ENCODE measurements at places on chromosomes 1 and 21. TPM values are rescaled to one million over a fixed set of nuclear protein-coding genes. Genes with fewer than 3 reads are reported as not detected.

DNA sequence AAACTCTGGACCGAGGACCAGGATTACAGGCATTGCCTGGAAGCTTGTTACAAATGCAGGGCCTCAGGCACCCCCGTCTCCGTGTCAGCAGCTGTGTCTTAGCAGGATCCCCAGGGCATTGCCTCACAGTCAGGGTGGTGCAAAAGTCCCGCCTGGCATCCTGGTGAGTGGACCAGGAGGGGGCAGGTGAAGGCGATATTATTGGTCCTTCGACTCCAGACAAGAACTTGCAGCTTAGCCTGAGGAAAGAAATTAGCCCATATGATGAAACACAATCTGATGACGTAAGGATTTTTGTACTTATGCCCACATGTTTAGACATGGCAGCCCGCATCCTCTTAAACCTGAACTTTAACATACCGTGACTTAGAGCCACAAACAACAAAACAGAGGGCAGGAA is 40.8 kb downstream of the RSPH1 start:
- H3K27me3 ChIP-seq = no peaks in the 10 kb centered on the region
- no peak for DNase-seq
- no peaks in the 10 kb centered on the region for H3K36me3 ChIP-seq
- no peak overlapping the region for H3K4me3 ChIP-seq
- H3K27ac ChIP-seq = no peak overlapping the region

DNA sequence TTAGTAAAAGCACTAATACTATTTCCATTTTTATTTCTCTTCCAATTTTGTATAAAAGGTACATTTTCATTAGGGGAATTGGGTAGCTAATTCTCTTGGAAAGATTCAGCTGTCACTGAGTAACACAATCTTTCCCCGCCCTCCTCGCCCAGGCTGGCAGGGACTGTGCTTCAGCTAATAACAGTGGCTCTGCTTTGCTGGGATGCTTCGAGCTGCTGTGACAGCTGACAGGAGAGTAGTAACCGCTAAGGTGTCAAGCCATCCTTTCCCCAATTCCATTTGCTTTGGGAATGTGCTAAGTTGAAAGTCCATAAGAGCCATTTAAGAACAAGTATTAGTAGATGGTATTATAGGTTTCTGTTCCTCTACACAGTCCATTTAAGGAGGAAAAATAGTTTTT is 106.7 kb upstream of the NRIP1 start:
- H3K27ac ChIP-seq = no peak overlapping the region
- H3K4me1 ChIP-seq = no peaks in the 10 kb centered on the region
- H3K36me3 ChIP-seq = no peaks in the 10 kb centered on the region
- no peaks in the 10 kb centered on the region for H3K27me3 ChIP-seq
- H3K4me3 ChIP-seq = no peak overlapping the region

The AMPD1 gene
- total RNA-seq = 2.9 TPM

The OMA1 gene
- 79.8 TPM for total RNA-seq

- no peaks in the 10 kb centered on the region for H3K4me1 ChIP-seq
- H3K27ac ChIP-seq = no peak overlapping the region
- no peak for DNase-seq
- no peaks in the 10 kb centered on the region for H3K27me3 ChIP-seq
- no peaks in the 10 kb centered on the region for H3K36me3 ChIP-seq
- no peak overlapping the region for H3K4me3 ChIP-seq
Observed at GRCh38 chr1:93707956-93708355, 26.3 kb upstream of the BCAR3 start.

The PLCH2 gene
- total RNA-seq = 12.0 TPM

GRCh38 chr21:36104317-36105300 is 30.3 kb upstream of the CBR3 start:
- no peaks in the 10 kb centered on the region for H3K36me3 ChIP-seq
- no peaks in the 10 kb centered on the region for H3K27me3 ChIP-seq
- DNase-seq = no peak
- no peaks in the 10 kb centered on the region for H3K4me1 ChIP-seq

All from breast epithelium (tissue), 4 donors.